ENCODE measurements at places on chromosomes 11 and 22.
A peak's percentile ranks its signal among the peaks of the same experiment; 100 is the strongest.

DNA sequence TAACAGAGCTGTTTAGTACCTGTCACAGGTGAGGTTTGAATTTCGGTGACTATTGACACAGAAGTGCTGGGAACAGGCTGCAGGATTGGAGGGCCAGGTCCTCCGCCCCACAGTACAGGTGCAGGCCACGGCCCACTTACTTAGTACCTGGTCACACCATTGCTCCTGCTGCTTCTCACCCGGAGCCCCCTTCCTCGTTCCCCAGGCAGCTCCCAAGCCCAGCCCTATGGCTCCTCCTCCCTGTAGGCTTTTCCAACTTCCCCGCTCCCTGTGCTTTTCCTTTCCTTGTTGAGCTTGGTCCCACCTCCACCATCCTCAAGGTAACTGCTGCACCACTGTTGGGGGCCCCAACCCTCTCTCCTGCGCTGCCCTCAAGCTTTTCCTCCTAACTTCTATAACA lies 27.9 kb upstream of the ANO1 start:
- DNase-seq = no peak

DNA sequence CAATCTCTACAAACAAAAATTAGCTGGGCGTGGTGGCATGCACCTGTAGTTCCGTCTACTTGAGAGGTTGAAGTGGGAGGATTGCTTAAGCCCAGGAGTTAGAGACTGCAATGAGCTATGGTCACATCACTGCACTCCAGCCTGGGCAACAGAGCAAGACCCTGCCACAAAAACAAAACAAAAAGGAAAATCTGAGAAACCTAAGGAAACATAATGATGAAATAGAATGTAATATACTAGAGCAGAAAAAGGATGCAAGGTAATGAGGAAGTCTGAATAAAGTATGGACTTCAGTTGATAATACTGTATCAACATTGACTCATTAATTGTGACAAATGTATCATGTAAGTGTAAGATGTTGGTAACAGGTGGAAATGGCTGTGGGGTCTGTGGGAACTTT lies 8.1 kb downstream of the NPAS4 start:
- DNase-seq = no peak

- DNase-seq = no peak
Measured at GRCh38 chr22:19349778-19350475, 58.4 kb upstream of the CLTCL1 start.

GRCh38 chr11:27481992-27482391 lies 9.4 kb upstream of the LGR4 start:
- DNase-seq = no peak

GRCh38 chr11:65053827-65054508 lies 4.4 kb downstream of the NAALADL1 start:
- DNase-seq = no peak

DNA sequence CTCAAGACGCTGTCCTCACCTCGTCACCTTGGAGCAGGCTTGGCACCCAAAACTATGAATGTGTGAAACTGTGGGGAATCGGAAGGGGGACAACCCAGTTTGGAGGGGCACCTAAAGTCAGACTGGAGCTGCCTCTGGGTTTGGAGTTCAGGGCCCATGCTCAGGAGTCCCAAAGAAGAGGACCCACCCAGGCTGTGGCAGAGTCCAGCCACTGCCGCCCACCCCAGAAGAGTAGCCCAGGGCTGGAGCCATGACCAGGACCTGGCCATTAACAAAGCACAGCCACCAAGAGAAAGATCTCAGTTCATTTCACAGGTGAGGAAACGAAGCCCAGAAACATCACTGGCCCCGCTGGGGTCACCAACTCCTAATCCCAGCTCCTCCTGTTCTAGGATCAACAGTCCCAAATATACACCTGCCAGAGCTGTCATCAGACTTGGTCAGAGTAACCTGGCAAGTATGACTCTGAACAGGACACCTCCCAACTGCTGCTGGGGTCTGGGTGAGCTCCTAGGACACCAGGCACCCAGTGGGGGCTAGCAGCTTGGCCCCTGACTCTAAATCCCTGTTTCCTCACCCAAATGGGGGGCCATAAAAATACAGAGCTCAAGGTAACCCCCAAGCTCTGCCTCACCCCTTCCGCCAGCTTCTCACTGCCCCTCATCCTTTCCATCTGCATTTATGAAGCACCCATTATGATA lies 2.7 kb downstream of the RAB3IL1 start:
- no peak for DNase-seq

DNA sequence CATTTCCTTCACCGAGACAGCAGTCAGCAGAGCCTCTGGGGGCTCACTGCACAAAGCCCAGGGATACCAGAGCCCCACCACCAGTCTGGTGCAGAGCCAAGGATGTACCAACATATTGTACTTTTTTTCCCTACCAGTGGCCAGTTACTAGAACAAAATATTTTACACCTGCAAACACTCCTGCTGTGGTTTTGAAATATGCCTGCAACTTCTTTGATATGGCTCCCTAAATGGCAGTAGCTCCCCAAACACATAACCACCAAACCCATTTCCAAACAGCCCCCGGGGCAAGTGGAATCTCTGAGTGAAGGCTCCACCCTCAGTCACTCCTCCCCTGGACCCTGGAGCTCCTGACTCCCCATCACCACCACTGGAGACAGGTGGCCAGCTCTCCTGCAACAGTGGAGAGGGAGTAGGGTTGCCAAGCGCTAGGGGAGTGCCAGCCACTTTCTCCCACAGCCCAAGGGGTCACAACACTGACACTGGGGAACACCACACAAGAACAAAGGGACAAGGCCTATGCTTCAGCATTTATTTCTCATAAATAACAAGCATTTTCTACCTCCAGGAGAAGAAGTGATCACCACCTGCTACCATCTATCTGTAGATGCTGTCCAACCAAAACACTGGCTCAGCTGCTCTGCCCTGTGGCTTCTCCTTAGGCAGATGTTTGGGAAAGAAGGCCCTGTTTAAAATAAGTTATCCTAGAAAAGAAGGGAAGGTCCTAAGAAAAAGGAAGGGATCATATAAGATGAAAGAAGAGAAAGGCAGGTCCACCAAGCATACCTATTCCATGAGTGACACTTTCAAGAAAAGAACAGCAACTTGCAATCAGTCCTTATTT lies 15.1 kb downstream of the DGCR2 start:
- no peak for DNase-seq

GRCh38 chr22:39935116-39935515 lies 25.1 kb upstream of the TMA7B start:
- no peak for DNase-seq

DNA sequence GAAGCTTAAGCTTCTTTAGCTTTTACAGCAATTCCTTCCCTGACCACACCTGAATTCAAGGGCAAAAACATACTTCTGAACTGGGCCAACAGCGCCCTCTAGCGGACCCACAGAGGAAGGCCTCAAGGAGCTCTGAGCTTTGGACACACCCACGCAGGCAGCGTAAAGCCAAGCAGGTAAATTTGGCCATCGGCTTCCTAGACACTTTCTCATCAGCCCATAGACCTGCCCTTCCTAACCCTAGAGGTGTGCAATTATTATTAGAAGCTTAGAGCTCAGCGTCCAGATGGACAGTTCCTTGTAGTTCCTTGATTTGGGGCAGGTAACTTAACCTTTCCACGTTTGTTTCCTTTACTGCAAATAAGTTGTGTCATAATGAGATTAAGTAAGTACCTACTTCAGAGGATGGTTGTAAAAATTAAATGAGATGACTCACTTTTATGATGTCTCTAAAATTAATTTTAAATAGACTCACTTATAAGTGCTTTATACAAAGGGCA lies 25.7 kb upstream of the HMGXB4 start:
- DNase-seq = peak; percentile 81

DNA sequence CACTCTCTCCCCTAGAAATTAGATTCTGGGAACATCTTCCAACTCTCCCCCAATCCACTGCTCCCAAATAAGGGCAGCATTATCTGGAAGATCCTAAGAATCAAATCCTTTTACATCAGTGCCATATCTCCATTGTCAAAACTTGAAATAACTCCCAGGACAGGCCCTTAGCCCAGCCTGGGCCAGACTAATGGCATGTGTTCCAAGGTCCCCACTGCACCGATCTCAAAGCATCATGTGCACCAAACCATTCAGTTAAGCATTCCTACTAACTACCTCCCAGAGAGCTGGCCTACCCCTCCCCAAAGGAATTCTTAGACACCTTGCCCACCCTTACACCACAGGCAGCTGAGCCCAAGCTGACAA lies 44.2 kb upstream of the POU2AF1 start:
- no peak for DNase-seq

DNA sequence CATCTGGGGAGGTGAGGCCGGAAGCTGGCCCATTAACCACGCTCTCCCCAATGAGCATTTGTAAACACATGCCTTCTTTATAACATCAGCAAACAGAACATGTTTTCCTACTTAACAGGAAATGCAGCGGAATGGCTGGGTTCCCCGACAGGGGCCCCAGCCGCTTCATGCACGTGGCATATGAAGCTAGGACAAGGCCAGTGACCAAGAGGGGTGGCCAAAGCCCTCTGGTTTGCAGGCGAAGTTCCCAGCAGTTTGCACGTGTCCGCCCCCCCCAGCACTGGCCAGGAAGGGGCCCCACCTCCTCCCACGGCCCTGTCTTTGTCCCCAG lies 38.7 kb upstream of the LINC01488 start:
- DNase-seq = no peak

DNA sequence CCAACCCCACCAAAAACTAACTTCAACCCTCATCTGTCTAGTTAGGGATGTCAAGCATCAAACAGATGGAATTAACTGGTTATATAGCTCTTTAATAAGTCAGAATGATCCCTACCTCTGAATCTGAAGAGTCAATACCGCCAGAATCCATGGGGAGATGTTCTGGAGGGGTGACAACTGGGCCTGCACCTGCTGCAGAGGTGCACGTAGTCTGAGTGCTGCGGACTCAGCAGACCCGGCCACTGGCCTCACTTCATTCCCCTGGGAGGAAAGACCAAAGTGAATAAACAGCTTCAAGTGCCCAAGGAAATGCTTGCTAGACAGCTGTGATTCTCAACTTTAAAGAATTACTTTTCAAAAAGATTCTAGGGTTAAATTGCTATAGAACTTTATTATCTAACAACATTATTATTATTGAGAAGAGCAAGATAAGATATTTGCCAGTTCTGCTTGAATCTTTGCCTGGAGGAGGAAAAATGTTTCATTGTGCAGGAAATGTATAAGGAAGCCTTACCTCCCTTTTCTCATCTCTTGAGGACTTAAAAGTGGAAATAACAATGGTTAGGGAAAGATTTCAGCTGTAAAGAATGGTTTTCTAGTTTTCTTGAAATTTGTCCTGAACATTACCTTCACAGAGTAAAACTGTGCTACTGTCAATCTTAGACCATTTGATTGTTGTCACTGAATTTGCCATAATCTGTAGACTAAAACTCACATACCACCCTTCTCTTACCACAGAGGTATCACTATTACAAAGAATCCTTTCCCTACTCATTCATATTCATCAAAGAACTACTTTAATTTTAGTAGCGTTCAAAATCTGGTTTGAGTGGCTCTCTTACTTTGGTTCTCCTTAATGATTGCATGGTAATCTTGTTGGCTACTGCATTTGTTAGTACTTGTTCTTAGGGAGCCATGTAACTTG lies 4.2 kb downstream of the XBP1 start:
- no peak for DNase-seq

DNA sequence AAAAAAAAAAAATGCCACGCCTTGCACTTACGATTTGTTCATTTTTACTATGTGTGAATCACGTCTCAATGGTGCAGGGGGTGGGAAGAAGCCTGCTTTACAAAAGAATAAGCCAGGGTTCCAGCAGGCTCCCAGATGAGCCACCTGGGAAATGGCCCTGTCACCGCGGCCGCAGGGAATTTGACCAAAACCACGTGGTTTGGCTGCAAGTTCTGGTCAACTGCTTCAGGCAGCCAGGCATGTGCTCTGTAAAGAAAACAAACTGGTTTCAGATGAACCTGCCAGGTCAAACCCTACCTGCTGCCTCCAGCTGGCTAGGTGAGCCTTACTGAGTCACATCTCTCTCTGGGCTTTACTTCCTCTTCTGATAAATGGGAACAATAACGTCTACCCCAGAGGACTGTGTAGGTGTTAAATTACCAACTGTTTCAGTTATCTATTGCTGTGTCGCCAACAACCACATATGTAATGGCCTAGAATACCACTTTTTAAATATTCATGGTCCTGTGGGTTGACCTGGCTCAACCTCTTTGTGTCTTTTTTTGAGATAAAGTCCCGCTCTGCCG lies 30.5 kb upstream of the GCAT start:
- DNase-seq = peak; percentile 94

DNA sequence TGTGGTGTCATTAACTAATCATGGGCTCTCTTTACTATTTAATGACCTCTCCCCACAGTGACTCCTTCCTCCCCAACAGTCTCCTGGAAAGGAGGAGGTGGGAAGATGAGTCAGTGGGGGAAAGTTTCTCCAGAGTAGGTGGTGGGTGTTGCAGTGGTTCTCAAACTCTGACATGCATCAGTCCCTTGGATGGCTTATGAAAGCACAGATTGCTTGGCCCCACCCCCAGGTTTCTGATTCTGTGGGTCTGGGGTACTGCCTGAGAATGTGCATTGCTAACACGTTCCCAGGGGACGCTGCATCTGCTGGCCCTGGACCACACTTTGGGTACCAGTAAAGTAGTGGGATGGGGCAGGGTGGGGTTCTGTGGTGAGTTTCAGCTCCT lies 9.8 kb downstream of the CD82 start:
- no peak for DNase-seq

- no peak for DNase-seq
Measured at GRCh38 chr22:39504071-39504470, 2.0 kb downstream of the MIEF1 start.

DNA sequence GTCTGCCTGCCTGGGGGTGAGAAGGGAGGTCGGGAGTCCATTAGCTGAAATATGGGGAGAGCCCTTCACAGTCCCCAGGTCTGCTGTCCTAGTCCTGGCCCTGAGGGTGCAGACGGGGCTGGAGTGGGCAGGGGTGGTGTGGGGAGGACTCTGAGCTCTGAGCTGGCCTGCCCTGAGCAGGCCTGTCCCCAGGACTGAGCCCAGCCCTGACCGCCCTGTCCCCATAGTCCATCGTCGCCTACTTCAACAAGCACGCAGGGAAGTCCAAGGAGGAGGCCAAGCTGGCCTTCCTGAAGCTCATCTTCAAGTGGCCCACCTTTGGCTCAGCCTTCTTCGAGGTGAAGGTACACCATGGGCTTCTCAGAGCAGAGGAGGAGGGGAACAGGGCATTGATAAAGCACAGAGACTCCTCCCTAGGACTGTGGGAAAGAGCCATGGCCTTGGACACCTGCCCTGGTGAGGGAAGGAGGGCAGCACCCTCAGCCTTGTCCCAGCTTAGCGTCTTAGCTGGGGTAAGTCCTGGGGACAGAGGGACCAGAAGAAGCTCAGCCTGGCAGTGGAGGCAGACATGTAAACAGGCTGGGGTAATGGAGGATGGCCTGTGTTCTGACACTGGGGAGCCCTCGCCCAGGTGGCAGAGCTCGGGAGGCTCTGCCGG lies 83.7 kb downstream of the MYO7A start:
- no peak for DNase-seq

GRCh38 chr22:32205974-32206773 lies 1.3 kb upstream of the RFPL2 start:
- DNase-seq = no peak

- peak; percentile 83 for DNase-seq
Measured at GRCh38 chr11:62499944-62500649, 46.5 kb downstream of the AHNAK start.

GRCh38 chr11:59225017-59225416 lies 12.3 kb upstream of the MPEG1 start:
- DNase-seq = no peak

GRCh38 chr11:123386796-123387510 lies 43.1 kb upstream of the GRAMD1B start:
- DNase-seq = no peak

- DNase-seq = no peak
Measured at GRCh38 chr11:128029219-128029722, 558.1 kb downstream of the ETS1 start.

GRCh38 chr11:110501428-110501827 lies 71.7 kb downstream of the FDX1 start:
- no peak for DNase-seq

Data from breast epithelium (tissue), 4 donors.